ENCODE measurements at places on chromosomes 3 and 15.
A peak's percentile ranks its signal among the peaks of the same experiment; 100 is the strongest.

GRCh38 chr3:54822206-54822605 lies 105.7 kb downstream of the LRTM1 start:
- no peak for DNase-seq

- no peak for DNase-seq
These were observed 1234.7 kb downstream of the ROBO2 start for GRCh38 chr3:78274475-78275065.

GRCh38 chr3:45554006-45554666 lies 40.4 kb upstream of the LIMD1 start:
- no peak for DNase-seq

- DNase-seq: no peak
These were observed 4.4 kb downstream of the CMTM6 start for GRCh38 chr3:32498252-32498651.

DNA sequence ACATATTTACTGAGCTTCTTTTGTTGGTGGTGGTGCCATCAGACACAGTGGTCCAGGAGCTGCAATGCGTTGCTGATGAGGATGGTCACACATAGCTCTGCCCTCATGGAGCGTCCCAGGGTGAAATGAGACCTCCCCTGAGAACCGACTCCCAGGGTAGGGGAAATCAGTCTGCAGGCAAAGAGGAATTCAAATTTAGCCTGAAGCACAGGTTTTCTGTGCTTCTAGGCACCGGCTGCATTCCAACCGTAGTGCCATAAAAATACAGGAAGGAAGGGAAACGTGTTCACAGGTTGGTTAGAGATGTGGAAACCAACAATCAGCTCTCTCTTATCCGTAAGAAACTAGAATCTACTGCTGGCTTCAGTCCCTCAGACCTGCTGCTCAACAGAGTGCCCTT lies 19.2 kb downstream of the SMAD3 start:
- DNase-seq: no peak

DNA sequence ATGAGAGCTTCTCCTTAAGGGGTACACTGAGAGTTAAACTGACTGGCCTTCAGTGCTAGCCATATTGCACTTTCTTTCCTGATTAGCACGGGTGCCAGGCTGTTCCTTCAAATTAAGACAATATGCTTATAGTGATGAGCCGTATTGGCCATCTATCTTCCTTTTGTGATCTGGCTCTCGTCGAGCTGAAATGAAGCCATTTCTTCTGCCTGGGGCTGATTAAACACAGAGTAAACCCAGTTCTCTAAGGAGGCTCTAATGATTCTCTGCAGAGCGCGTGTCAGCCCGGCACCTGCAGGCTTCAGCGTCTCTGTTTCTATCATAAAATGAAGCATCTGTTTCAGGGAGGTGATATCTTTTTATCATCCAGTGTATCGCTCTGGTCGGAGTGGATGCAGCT lies 107.5 kb upstream of the NR2F2 start:
- DNase-seq: no peak

DNA sequence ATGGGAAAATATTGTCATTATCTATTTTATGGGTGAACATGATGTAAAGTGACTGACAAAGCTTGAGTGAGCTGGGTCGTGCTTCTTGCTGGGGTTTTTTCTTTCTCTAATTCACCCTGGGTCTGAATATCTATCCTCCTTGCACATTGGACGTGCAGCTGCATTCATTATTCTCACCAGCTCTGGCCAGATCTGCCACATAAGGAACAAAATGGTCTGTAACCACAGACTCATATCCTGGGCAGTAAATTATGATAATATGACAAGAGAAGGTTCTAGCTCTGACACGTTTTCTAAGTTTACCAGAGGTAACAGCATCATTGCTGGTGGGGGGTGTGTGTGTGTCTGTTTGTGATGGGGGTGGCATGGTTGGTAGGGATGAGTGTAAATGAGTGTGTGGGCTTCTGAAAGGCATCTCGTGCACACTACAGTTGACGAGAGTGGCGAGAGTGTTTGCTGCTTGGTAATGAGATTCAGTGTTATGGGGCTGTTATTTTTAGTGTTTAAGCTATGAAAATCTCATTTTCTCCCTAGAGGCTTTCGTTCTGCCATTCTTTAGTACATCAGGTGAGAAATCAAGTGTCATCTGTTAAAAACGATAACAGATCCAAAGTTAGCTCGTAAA lies 418.4 kb downstream of the PDCD6IP start:
- DNase-seq: no peak

- DNase-seq: no peak
These were observed 215.6 kb upstream of the VEPH1 start for GRCh38 chr3:157718800-157719199.

DNA sequence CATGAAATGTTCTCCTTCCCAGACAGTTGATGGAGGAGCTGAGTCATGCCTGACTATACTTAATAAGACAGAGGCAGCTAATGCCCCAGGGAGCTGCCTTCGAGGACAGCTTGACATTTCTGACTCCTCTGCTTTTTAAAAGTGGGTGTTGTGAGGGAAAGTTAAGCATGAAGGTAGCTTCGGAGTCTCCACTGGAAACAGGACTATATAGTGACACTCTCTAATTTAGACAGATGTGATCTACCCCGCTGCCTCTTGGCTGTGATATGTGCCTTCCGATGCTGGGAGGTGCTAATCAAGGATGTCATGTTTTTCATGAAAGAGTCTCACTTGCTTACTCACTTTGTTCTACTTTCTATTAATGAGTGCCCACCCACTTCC lies 72.7 kb downstream of the IL1RAP start:
- peak; percentile 0 for DNase-seq

- DNase-seq: no peak
These were observed 406.8 kb upstream of the ZNF385D start for GRCh38 chr3:22157848-22158247.

- DNase-seq: no peak
These were observed 15.4 kb downstream of the TMOD3 start for GRCh38 chr15:51844747-51845426.

GRCh38 chr15:101799665-101800064 lies 3.6 kb upstream of the OR4F6 start:
- no peak for DNase-seq

GRCh38 chr15:99511866-99512661 lies 53.7 kb upstream of the MEF2A start:
- DNase-seq: no peak

DNA sequence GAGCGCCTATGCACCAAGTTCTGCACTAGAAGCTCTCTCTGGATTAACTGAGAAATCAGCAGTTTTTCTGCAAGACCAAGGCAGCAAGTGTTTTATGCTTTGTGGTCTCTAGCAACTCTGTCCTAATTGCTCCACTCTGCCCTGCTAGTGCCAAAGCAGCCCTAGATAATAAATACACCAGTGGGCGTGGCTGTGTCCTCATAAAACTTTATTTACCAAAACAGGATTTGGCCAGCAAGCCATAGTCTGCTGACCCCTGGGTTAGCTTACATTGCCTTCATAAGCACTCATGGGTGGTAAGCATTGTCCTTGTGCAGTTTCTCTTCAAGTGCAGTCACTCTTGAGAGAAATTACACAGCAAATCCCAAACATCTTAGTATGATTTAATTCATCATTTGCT lies 30.7 kb upstream of the SLC24A5 start:
- no peak for DNase-seq

DNA sequence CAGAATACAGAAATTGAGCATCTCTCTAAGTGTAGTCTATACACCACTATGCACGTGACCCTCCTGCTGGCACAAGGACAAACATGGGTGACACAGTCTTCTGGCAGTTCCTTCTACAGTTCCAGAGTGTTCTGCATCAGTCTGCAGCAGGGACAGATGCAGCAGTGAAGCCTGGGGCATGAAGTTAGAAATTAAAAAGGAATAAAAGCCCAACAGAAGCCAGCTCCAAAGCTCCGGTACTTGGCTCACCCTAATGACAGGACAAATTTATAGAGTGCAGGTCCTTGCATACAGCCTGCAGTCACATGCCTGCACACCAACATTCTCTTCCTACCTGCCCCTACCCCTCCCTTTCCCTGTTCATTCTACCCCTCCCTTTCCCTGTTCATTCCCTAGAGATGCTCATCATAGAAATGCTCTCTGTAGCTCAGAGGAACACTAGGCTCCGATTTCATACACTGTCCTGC lies 15.0 kb downstream of the UACA start:
- no peak for DNase-seq

- no peak for DNase-seq
These were observed 9.4 kb downstream of the TP53BP1 start for GRCh38 chr15:43483297-43484128.

GRCh38 chr3:157452097-157452496 lies 15.4 kb downstream of the PTX3 start:
- DNase-seq: no peak

DNA sequence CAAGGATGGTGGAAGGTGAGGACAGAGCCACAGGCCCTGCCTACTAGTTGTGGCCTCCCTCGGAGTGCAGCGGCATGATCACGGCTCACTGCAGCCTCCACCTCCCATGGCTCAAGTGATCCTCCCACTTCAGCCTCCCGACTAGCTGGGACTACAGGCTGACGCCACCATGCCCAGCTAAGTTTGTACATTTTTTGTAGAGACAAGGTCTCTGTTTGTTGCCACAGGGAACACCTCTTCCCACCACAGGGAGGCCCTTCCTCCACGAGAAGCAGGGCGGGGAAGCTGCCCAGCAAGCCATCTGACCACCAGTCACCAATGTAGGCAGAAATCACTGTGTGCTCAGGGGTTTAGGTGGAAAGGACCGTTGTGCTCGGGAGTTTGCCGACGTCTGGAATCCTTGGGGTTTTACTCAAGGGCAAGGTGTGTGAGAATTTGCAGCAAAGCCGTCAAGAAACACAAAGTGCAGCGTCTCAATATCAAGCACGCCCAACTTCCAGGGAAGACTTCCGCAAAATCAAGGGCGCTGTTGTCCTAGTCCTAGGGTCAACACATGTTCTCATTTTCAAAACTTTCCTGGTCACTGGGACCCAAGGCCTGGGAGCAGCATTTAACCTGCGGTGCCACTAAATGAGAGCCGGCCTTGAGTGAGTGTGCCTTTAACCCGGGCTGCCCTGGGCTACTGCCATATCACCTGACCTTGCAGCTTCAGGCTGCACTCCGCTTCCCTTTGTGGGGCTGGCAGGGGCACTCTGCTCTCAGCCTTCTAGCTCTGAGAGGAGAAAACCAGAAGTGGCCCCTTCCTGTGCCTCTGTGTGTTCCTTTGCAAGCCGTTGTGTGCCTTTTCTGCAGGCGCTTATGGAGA lies 65.7 kb downstream of the SLC12A8 start:
- no peak for DNase-seq

DNA sequence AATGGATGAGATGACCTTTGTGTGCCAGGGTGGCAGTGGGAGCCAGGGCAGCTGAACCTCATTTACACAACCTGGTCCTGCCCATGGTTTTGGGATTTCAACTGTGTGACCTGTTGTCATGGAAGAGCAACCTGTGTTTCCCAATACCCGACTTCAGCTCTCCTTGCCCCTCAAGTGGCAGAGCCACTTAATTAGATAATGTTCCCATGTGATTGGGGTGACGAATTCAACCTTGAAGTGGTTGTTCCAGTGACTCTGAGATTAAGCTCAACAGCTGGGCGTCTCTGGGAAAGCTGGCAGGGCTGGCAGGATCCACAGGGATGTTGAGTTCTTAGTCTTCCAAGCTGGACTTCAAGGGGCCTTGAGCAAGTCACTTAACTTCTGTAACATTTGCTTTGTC lies 71.0 kb downstream of the THSD4 start:
- no peak for DNase-seq

DNA sequence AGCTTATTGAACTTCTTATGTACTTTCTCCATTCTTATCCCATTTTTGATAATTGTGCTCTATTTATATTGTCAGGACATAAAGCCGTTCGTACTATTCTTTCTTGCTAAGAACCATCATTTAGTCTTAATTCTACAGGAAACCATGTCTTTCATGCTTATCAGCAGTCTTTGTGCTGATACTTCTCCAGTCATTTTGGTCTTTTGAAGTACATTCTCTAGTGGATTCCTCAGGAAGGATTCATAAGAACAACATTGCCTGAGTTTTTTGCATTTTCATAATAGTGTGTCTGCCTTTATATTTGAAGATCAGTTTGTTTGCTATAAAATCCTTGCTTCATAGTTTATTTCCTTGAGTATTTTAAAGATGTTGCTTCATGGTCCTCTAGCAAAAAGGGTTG lies 126.6 kb upstream of the NEO1 start:
- DNase-seq: no peak

DNA sequence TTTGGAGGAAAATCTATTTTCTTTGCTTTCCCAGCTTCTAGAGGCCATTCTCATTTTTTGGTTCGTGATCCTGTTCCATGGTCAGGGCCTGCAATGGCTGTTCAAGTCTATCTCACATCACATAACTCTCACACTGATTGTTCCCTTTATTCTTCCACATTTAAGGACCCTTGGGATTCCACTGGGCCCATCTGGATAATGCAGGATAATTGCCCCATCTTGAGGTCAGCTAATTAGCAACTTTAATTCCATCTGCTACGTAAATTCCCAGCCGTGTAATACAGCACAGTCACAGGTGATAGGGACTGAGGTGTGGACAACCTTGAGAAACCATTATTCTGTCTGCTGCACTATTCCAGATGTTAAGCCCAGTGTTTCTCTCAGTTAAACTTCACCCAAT lies 311.6 kb upstream of the CNTN4 start:
- no peak for DNase-seq

DNA sequence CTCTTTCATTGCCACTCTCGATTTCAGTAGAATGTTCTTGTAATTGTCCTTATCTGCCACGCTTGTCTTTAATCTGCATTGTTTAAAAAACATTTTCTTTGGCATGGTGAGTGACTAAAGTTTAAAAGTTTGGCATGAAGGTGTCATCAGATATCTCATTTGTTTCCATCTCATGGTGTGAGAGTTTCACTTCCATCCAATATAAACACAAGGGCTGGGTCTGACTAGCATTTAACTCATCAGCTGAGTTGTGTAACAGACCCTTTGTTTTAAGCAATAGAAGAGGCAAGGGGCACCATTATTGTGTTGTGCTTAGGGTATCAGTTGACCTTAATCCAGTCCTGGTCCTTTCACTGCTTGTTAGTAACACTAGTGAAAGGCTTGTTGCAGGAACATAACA lies 49.9 kb upstream of the IL12A start:
- DNase-seq: no peak

DNA sequence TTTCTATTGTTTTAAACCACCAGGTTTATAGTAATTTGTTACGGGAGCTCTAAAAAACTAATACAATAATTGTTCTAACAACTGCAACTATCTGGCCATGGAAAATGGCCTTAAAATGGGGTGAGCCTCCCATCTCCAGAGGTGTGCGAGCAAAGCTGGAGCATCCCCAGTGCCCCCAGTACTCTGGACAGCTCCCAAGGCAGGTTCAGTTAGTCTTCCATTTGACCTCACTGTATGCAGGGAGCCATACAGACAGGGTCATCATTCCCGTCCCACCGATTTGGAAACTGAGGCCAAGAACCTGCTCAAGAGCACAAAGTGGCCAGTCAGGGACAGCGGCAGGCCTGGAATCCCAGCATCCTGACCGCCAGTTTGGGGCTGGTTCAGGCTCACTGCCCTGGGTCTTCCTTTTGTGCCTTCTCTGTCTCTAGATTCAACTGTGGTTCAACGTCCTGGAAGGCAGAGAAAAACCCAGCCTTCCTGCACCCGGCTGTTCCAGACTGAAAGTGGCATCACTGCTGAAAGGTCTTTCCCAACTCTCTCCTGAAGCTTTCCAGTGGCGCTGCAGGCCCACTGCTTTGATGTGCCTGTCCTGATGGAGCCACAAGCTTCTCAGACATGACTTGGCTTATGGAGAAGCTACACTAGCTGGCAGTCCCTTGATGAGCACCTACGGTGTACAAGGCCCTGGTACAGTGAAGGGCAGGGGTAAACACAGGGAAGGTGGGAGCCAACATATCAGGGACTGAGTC lies 76.6 kb upstream of the LINGO1 start:
- DNase-seq: no peak

- no peak for DNase-seq
These were observed 30.3 kb downstream of the TCF12 start for GRCh38 chr15:56948764-56949101.

GRCh38 chr3:128623762-128624176 lies 26.8 kb downstream of the RPN1 start:
- DNase-seq: no peak

All from CD8-positive, alpha-beta memory T cell (primary cell).